ENCODE measurements at places on chromosomes 13 and 19.

- peak; percentile 73 for DNase-seq
Measured at GRCh38 chr19:17112700-17113099, 37.1 kb downstream of the MYO9B start.

GRCh38 chr19:55486971-55487923, 989 bp upstream of the SSC5D start:
- DNase-seq, result no peak

- no peak for DNase-seq
Measured at GRCh38 chr13:49272296-49272695, 24.6 kb downstream of the CDADC1 start.

- peak; percentile 65 for DNase-seq
Measured at GRCh38 chr19:3360421-3361383, 5.7 kb upstream of the NFIC start.

DNA sequence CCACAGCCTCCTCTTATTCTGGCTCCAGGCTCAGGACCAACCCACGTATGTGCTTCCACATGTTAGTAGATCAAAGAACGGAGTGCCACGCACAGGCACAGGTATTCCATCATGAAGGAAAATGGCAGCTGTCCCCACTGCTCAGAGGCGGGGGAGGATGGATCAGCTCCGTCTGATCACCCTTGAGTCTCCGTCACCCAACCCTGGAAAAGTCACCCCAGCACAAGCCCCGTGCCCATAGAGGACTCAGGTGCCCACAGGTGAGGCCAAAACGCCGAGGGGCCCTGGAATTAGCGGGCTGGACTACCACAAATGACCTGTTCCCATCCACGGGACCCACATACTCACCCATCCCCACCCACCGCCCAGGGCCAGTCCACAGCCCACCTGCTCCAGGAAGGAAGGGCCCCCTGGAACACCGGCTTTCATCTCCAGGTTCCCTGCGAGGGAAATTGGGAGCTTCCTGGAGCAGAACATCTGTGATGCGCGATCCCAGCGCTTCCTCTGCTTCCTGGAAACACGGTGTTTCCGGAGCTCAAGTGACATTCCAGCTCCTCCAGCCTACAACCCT, 120.5 kb upstream of the SPACA7 start:
- DNase-seq, result no peak

GRCh38 chr19:19514215-19514657, 1.1 kb downstream of the TSSK6 start:
- DNase-seq, result peak; percentile 16

DNA sequence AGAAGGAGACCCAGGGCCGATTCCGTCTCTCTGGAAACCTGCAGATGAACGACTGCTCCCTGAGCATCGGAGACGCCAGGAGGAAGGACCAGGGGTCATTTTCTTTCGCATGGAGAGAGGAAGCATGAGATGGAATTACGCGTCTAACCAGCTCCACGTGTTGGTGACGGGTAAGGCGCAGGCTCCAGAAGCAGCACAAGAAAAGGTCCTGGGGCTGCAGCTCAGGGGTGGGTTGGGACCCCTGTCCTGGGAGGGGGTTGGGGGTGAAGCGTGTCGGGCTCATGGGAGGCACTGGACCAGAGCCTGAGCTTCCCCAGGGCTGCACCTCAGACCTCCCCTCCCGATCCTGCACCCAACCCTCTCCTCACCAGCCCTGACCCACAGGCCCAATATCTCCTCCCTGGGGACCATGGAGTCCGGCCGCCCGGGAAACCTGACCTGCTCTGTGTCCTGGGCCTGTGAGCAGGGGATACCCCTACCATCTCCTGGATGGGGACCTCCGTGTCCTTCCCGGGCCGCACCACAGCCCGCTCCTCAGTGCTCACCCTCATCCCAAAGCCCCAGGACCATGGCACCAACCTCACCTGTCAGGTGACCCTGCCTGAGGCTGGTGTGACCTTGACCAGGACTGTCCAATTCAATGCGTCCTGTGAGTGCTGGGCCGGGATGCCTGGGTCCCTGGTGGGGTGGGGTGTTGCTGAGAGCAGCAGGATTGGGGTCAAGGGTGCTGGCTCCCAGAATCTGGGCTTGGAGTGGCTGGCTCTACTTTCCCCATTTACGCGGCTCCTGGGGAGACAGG, 39.6 kb upstream of the CD33 start:
- DNase-seq, result no peak

- no peak for DNase-seq
Measured at GRCh38 chr13:90926459-90926858, 421.0 kb upstream of the MIR17HG start.

- no peak for DNase-seq
Measured at GRCh38 chr19:47093254-47093653, 20.3 kb downstream of the ZC3H4 start.

- DNase-seq, result no peak
Measured at GRCh38 chr19:13047374-13047773, 52.1 kb downstream of the NFIX start.

DNA sequence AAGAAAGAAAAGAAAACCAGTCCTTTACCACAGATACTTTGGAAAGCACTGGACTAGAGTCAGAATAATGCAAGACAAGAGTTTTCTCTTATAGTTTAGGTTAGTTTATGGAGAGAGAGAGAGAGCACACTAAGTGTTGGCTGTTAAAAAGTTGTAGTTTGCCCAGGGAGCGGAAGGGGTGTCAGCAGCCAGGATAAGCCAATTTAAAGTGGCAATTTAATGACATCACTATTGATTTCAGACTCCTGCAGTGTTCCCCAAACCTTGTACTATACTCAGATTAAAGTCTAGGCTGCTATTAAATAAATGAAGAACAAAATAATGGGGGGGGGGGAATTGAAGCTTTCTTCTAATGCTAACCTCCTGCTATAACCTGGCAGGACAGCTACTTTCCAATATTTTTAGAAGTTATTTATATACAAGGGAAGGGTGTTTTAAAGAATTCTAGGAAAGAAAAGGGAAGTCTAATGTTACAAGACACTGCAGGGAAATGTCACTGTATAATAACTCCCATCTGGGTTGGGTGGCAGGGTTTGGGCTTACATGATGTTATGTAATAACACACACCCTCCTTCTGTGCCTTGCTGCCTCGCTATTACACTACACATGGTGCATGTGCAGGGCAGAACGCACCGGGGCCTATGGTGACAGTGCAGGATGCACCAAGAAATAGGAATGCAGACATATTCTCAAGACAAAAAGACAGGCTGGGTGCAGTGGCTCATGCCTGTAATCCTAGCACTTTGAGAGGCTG, 19.9 kb downstream of the TPT1 start:
- DNase-seq, result peak; percentile 77

GRCh38 chr19:498977-499623, 2.8 kb downstream of the MADCAM1 start:
- no peak for DNase-seq

DNA sequence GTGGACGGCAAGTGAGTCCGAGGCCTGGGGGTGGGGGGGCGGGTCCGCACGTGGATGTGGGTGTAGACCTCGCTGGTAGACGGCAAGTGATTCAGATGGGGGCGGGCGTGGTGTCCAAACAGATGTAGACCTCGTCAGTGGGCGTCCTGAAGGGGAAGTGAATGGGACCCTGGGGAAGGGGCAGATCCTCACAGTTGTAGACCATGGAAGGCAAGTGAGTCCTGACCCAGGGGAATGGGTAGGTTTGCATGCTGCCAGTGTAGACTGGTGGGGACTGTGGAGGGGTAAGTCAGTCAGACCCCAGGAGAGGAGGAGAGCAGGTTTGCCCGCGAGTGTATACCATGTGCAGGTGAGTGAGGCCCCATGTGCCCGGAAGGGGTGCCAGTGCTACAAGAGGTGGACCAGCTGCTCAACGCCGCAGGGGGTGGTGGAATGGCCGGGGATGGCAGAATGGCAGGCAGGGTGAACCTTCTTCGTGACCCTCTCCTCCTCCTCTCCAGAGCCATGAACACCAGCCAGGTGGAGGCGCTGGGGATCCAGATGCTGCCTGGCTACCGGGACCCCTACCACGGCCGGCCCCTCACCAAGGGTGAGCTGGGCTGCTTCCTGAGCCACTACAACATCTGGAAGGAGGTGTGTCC, 22.1 kb downstream of the COLGALT1 start:
- DNase-seq, result no peak

GRCh38 chr13:67515895-67516294, 285.8 kb upstream of the PCDH9 start:
- DNase-seq, result no peak

GRCh38 chr13:75222031-75222430, 259.9 kb downstream of the TBC1D4 start:
- peak; percentile 23 for DNase-seq

DNA sequence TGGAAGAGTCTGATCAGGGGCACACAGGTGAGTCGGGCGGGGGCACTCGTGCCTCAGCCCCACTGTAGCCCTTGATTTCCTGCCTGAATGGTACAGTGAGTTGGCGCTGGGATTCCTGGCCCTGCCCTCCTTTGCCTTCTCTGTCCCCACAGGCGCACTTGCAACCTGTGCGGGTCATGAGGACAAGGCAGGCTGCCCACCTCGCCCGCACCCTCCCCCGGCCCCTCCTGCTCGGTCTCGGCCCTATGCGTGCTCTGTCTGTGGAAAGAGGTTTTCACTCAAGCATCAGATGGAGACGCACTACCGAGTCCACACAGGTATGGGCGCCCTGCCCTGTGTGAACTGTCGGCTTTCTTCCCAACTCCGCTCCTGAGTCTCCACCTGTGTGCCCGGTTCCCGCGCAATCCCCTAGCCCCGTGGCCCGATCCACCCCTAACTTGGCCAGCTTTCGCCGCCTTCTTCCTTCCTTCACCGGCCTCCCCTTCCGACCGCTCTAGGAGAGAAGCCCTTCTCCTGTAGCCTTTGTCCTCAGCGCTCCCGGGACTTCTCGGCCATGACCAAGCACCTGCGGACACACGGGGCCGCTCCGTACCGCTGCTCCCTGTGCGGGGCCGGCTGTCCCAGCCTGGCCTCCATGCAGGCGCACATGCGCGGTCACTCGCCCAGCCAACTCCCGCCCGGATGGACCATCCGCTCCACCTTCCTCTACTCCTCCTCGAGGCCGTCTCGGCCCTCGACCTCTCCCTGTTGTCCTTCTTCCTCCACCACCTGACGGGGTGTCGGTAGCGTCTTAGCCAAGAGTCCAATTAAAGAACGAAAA, 1.6 kb upstream of the KMT2B start:
- DNase-seq, result peak; percentile 63

- no peak for DNase-seq
Measured at GRCh38 chr13:24362435-24362952, 53.1 kb downstream of the C1QTNF9 start.

DNA sequence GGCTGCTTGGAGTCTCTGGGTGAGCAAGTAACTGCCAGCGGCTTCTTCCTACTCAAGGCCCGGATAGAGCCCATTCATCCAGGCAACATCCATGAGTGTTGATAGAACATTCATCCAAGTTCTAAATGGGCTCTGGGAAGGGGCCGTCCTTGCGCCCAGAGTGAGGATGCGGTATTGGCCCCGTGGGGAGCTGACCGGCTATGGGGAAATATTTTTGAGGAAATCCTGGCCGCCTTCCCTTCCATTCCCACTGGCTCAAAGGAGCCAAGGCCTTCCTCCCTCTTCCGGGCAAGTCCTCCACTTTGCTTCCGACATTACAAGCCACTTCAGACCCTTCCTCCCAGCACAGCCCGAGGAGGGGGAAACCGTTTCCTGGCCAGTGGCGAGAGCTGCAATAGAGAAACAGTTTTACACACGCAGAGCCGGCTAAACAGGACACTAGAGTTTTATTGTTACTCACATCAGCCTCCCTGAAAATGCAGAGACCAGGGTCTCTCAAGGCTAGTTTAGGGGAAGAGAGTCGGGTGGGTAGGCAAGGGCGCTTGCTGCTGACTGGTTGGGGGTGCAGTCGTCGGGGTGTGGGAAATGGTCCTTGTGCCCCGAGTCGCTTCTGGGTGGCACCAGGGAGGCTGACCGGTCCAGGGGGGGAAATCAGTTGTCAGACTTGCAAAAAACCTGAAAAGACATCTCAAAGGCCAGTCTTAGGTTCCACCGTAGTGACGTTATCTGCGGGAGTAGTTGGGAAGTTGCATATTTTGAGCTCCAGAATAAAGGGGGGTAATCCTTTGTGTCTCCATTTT, 37.5 kb downstream of the C13orf46 start:
- no peak for DNase-seq

DNA sequence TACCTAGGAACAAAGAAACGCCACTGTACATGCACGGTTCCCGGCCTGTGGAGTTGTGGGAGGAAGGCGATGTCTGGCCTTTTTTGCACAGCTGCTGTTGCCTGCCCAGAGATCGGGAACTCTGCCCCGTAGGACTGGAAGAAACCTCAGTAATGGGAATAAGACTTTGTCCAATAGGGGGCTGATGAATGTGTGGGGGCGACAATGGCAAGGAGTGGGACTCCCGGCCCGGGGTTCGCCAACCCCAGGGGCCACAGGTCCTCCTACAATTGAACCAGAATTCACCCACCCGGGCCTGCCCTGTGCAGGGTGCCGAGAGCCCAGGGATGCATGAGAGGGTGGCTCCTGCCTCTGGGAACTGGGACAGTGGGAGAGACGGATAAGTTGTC, 2.0 kb upstream of the CEBPA start:
- no peak for DNase-seq

DNA sequence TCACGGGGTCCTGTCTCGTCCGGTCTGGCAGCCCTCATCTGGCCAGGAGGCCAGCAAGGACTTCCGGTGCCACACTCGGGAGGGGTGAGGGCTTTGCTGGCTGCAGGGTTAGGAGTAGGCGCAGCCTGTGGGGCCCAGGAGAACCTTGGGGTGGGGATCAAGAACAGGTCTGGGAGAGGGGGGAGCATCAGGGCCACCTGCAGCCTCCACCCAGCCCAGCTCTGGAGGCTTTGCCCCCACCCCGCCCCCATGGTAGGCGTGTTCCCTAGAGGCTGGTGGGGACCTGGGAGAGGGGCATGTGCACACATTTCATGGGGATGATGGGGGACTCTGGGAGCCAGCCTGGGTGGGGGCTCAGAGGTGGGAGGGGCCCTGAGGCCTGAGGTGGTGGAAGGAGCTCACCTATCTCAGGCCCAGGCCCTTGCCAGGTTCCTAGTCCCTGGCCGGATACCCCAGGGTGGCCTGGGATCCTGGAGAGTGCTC, 23.3 kb downstream of the WTIP start:
- no peak for DNase-seq

GRCh38 chr13:82220641-82221040, 1661.6 kb downstream of the SLITRK1 start:
- no peak for DNase-seq

DNA sequence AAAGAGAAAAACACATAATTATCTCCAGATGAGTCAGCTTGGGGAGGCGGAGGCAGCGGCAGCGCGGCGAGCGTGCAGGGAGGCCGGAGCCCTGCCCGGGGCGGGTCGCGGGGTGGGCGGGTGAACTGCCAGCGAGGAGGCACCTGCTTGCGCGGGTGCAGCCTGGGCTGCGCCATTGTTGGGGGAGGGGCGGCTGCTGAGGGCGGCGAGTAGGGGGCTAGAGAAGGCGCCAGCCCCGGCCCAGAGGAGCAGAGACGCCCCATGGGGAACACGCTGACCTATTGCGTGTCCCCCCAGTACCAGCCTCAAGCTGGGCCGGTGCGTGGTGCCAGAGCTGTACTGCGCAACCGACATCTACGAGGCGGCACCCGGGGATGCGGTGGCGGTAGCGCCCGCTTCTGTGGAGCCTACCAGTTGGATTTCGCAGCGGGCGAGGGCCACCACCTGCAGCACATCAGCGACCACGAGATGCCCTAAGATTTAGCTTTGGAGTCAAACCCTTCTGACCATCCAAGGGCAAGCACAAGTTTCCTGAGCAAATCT, 16.7 kb downstream of the ZNF100 start:
- no peak for DNase-seq

All from suppressor macrophage (primary cell).